KBM-7 (cell line): ENCODE measurements at places on chromosomes 2 and 18.

GRCh38 chr18:26480897-26481795, 67.2 kb downstream of the KCTD1 start:
- no peak for DNase-seq

GRCh38 chr2:10534514-10535250, 86.6 kb upstream of the ODC1 start:
- peak; percentile 24 for DNase-seq

DNA sequence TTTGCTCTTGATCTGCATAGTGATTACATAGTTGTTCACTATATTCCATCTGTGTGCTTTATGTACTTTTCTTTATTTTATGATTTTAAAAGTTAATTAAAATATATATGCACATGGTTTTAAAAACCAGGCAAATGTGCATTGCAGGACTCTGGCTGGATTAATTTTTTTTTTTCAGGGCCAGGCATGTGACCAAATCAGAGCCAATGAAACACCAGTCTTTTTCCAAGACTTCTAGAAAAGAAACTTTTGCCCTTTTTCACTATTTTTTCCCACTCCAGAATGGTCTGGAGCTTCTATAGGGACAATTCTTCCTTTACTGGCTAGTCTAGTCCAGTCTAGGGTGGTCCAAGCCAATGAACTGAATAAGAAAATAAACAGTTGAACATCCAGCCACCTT, 198.1 kb upstream of the FBXO11 start:
- no peak for DNase-seq

- DNase-seq = no peak
Measured at GRCh38 chr18:45202061-45202460, 413.2 kb upstream of the SLC14A2 start.

- DNase-seq = no peak
Measured at GRCh38 chr18:33749834-33750233, 171.8 kb downstream of the ASXL3 start.

GRCh38 chr2:68849579-68850030, 21.6 kb downstream of the BMP10 start:
- no peak for DNase-seq

GRCh38 chr18:35442701-35443100, 55.1 kb downstream of the INO80C start:
- DNase-seq = no peak

DNA sequence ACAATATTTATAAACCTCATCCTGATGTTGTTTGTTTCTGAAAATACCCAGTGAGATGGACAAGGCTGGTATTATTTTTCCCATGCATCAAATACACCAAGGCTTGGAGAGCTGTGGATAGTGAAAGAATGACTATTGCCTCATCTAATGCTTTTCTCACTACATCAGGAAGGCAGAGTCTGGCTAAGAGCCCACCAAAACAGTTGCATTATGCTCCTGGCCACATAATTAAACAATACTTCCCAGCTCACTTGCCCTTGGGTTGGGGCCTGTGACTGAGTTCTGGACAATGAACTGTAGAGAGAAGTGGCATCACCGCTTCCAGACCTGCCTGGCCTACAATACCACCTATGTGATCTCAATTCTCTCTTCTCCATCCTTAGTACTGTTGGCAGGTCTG, 46.4 kb upstream of the REEP1 start:
- no peak for DNase-seq

DNA sequence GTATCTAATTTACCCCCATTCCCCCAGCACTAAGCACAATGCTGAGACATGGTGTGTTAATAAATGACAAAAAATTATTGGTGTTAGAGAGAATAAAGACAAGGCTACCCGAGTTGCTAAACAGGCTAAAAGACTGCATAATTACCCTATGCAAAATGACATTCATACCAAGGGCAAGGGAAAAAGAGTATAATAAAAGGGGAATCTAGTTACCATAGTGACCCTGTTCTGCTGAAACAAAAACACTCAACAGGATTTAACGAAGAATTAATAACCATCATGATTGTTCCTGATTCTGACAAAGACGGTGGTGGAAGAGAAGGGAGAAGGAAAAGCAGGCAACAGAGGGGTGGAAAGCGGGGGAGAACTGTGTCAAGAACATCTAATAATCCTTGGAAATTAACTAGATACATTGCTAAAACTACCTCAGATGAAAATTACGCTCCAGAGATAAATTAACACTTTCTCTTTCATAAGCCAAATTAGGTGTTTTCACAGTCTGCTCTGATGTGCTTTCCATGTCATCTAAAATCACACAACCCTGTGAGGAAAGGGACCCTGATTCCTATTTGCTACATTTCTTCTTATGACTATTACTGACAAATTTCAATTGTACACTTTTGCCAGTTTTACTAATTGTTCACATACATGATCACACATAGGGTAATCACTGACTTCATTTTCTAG, 25.5 kb downstream of the TTR start:
- DNase-seq = no peak
